Vein endothelial cell (primary cell): ENCODE measurements at places on chromosomes 6 and 20. TPM values are rescaled to one million over a fixed set of nuclear protein-coding genes. Genes with fewer than 3 reads are reported as not detected.

Gene PPP1R16B
- 169 and 210 TPM in 2 replicates for total RNA-seq

Gene SFTA2
- total RNA-seq, result not detected in 2 replicates

Gene PXT1
- under 0.01 TPM in 1 of 2 replicates, not detected in the other for total RNA-seq

Gene HDGFL1
- 0.10 TPM in 1 of 2 replicates, not detected in the other for total RNA-seq

Gene PERP
- total RNA-seq, result 31.6 and 34.9 TPM in 2 replicates

Gene VSTM2L
- 0.29 and 0.33 TPM in 2 replicates for total RNA-seq

Gene GABRR1
- 0.10 TPM in 1 of 2 replicates, not detected in the other for total RNA-seq
